ENCODE measurements at places on chromosomes 12 and 14. TPM values are rescaled to one million over a fixed set of nuclear protein-coding genes. Genes with fewer than 3 reads are reported as not detected.

Gene KRT81
- not detected for total RNA-seq

Gene PHLDA1
- 32.6 TPM for total RNA-seq

DNA sequence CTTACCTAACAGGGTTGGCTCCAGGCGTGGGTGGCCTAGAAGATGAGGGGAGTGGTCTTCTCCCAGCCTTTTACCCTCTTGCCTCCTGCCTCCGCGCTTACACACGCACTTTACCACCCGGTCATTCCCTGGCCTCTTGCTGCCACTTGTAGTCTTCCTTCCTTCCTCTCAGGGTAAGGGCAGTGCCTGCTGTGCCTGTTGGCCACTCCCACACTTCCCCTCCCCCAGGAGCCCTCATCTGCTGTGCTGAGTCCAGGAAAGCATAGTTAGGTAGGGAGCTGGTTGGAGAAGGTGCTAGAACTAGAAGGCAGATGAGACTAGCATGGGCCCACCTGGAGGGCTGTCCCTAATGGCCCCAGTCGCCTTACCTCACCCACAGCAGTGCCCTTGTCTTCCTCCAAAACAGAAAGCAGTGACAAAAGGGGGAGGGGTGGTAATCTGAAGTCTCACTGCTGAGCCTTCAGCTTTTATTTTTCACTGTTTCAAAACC, 54.3 kb upstream of the SRSF5 start:
- H3K36me3 ChIP-seq: no peaks in the 10 kb centered on the region
- no peak overlapping the region for H3K4me3 ChIP-seq
- peak; percentile 63 for DNase-seq
- no peaks in the 10 kb centered on the region for H3K27me3 ChIP-seq

- DNase-seq: no peak
- no peaks in the 10 kb centered on the region for H3K27me3 ChIP-seq
- no peaks in the 10 kb centered on the region for H3K4me1 ChIP-seq
- peaks cover 3% of the 10 kb centered on the region for H3K36me3 ChIP-seq
- H3K27ac ChIP-seq: peak overlapping the region; percentile 9
These were observed 135.8 kb downstream of the INSM2 start for GRCh38 chr14:35669782-35670181.

DNA sequence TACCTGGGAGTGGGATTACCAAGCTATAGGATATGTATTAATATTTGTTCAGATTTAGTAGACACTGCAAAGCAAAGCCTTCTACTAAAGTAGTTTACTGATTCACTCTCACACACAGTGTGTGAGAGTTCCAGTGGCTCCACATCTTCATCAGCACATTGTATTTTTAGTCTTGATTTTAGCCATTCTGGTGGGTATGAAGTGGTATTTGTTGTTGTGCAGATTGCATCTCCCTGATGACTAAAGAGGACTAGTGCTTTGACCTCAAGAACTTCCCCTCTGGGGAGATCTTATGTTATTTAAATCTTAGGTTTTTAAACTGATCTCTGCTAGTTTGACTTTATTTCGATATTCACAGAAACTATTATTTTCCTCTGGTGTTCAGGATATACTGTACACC, 479.7 kb upstream of the RGS6 start:
- H3K4me1 ChIP-seq: no peaks in the 10 kb centered on the region
- no peaks in the 10 kb centered on the region for H3K36me3 ChIP-seq
- no peak for DNase-seq
- H3K27me3 ChIP-seq: no peaks in the 10 kb centered on the region
- H3K4me3 ChIP-seq: no peak overlapping the region

GRCh38 chr14:97319691-97320090, 522.5 kb downstream of the VRK1 start:
- H3K4me1 ChIP-seq: no peaks in the 10 kb centered on the region
- no peak overlapping the region for H3K27ac ChIP-seq
- DNase-seq: no peak
- no peak overlapping the region for H3K4me3 ChIP-seq
- no peaks in the 10 kb centered on the region for H3K27me3 ChIP-seq

GRCh38 chr14:72847721-72848120, 46.2 kb downstream of the DPF3 start:
- no peak overlapping the region for H3K27ac ChIP-seq
- no peak overlapping the region for H3K4me3 ChIP-seq
- no peaks in the 10 kb centered on the region for H3K36me3 ChIP-seq
